ENCODE measurements at places on chromosomes 5 and 9. TPM values are rescaled to one million over a fixed set of nuclear protein-coding genes. Genes with fewer than 3 reads are reported as not detected.

DNA sequence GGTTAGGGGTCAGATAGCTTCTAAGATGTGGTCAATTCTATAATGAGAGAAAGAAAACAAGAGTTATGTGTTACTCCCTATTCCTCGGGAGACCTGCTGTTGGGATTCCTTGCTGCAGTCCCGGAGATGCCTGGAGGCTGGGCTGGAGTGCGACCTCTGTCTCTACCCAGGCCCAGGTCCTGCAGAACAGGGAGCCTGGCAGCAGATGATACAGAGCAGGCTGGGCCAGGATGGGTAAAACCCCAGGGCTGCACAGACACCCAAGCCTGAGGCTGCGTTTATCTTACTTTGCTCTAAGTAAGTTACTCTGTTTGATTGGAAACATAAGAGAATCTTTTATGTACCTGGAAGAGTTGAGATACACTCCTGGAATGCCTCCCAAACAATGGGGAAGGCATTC is 26.9 kb upstream of the FAM120AOS start:
- H3K27me3 ChIP-seq: no peaks in the 10 kb centered on the region
- H3K27ac ChIP-seq: no peak overlapping the region
- H3K4me1 ChIP-seq: no peaks in the 10 kb centered on the region
- H3K4me3 ChIP-seq: no peak overlapping the region
- DNase-seq: no peak
- peaks cover 35% of the 10 kb centered on the region for H3K36me3 ChIP-seq

DNA sequence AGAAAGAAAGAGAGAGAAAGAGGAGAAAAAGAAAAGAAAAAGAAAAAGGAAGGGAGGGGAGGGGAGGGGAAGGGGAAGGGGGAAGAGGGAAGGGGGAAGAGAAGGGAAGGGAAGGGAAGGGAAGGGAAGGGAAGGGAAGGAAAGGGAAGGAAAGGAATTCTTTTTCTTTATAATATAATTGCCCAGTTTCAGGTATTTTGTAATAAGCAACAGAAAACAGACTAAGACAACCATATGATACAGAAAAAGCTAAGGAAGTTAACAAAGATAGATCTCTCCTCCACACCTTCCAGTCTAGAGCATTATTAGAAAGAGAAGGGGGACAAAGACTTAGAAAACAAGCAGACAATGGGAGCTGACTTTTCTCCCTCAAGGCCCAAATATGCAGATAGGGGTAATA is 31.0 kb downstream of the MEIKIN start:
- H3K4me3 ChIP-seq: no peak overlapping the region
- no peak for DNase-seq
- H3K4me1 ChIP-seq: no peaks in the 10 kb centered on the region
- H3K36me3 ChIP-seq: no peaks in the 10 kb centered on the region
- H3K27ac ChIP-seq: no peak overlapping the region

DNA sequence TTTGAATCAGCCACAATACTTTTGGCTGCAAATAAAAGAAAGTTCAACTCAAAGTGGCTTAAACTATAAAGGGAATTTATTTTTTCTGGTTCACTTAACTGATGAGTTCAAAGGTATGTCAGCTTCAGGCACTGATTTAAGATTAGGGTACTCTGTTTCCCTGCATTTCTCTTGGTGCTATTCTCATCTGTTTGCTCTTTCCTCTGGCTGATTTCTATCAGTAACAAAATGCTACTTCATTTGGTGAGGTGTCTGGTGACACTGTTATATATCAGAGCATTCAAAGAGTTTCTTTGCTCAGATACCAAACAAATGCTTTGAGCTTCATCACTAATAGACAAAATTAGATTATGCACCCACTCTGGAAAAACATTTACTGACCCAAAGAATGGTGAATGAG is 65.9 kb upstream of the HTR4 start:
- no peak overlapping the region for H3K4me3 ChIP-seq
- no peaks in the 10 kb centered on the region for H3K36me3 ChIP-seq
- no peak overlapping the region for H3K27ac ChIP-seq
- DNase-seq: no peak

GRCh38 chr5:73624888-73625287 is 1.1 kb upstream of the ARHGEF28 start:
- no peak overlapping the region for H3K4me3 ChIP-seq

Gene GADD45G
- polyA plus RNA-seq: 4.3 TPM

Gene PCDHGA10
- polyA plus RNA-seq: 0.10 TPM

DNA sequence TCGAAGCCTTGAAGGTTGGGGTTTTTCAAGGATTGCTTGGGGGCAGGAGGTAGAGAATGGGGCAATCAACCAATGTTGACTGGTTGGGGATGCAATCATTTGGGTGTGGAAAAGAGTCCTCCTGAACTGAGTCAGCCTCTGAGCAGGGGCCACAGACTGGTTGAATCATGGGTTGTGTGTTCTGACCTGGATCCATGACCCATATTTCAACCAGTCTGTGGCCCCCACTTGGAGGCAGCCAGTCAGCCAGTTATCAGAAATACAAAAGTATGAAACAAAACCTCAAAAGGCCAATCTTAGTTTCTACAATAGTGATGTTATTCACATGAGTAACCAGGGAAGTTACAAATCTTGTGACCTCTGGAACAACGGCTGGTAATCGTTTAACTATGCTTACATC is 81.4 kb upstream of the RANBP6 start:
- no peak overlapping the region for H3K4me3 ChIP-seq
- peaks cover 6% of the 10 kb centered on the region for H3K27me3 ChIP-seq
- H3K27ac ChIP-seq: no peak overlapping the region
- DNase-seq: no peak
- no peaks in the 10 kb centered on the region for H3K36me3 ChIP-seq

- H3K4me1 ChIP-seq: no peaks in the 10 kb centered on the region
- no peak for DNase-seq
- no peaks in the 10 kb centered on the region for H3K36me3 ChIP-seq
These were observed 235.7 kb upstream of the PRR16 start for GRCh38 chr5:120228262-120229031.

Gene HTR1A
- polyA plus RNA-seq: not detected

DNA sequence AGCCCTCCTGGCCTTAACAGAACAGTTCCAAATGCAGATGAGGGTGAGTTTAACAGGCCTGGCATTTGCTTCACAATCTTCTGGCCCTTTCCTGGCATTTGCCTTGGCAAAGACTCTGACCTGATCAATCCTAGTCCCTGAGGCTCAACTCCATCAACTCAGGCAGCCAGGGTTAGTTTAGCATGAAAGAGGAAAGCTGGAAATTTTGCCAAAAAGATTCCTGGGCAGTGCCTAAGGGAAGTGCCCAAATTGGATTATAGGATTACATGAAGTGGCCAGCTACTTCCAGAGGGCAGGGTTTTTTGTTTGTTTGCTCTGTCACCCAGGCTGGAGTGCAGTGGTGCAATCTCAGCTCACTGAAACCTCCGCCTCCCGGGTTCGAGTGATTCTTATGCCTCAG is 36.8 kb downstream of the PCDHAC2 start:
- no peaks in the 10 kb centered on the region for H3K4me1 ChIP-seq
- H3K27me3 ChIP-seq: peaks cover 10% of the 10 kb centered on the region
- no peak overlapping the region for H3K4me3 ChIP-seq
- no peak for DNase-seq
- no peak overlapping the region for H3K27ac ChIP-seq
- H3K36me3 ChIP-seq: no peaks in the 10 kb centered on the region

Gene WNK2
- 0.49 TPM for polyA plus RNA-seq

DNA sequence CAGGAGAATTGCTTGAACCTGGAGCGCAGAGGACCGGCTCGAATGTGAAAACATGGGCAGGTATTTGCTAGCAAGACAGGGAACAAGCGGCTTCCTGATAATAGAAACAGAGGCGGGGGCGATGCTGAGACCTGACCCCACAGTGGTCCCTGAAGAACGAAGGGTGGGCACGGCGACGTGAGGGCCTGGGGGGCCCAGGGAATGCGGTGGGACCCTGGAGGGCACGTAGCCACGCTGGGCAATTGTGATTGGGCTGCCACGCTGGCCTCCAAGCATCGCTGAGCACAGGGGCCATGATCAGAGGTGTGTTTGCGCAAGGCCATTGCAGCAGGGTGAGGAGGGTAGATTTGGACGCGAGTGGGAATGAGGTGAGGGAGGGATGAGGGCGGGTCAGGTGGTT is 30.7 kb downstream of the MED10 start:
- no peaks in the 10 kb centered on the region for H3K36me3 ChIP-seq
- DNase-seq: no peak
- no peak overlapping the region for H3K27ac ChIP-seq
- no peaks in the 10 kb centered on the region for H3K27me3 ChIP-seq
- no peak overlapping the region for H3K4me3 ChIP-seq
- no peaks in the 10 kb centered on the region for H3K4me1 ChIP-seq

- no peak overlapping the region for H3K4me3 ChIP-seq
- peaks cover 35% of the 10 kb centered on the region for H3K36me3 ChIP-seq
- no peaks in the 10 kb centered on the region for H3K4me1 ChIP-seq
- DNase-seq: no peak
- no peaks in the 10 kb centered on the region for H3K27me3 ChIP-seq
These were observed 20.3 kb downstream of the PAIP2 start for GRCh38 chr5:139361835-139362429.

DNA sequence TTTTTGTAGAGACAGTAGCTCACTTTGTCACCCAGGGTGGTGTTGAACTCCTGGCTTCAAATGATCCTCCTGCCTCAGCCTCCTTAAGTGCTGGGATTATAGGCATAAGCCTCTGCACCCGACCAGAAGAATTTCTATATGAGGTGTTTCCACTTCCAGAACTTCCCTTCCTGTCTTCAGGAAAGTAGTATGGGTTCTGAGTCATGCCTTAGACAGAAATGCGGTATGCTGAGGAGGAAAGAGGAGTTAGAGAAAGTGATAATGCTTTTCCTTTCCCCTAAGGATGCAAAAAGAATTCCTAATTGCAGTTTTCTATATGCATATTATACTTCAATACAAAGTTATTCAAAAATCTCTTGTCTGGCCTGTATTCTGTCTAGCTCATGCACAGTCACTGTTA is 16.4 kb upstream of the ADAMTSL1 start:
- no peak overlapping the region for H3K27ac ChIP-seq
- DNase-seq: no peak
- H3K27me3 ChIP-seq: no peaks in the 10 kb centered on the region
- no peaks in the 10 kb centered on the region for H3K36me3 ChIP-seq

DNA sequence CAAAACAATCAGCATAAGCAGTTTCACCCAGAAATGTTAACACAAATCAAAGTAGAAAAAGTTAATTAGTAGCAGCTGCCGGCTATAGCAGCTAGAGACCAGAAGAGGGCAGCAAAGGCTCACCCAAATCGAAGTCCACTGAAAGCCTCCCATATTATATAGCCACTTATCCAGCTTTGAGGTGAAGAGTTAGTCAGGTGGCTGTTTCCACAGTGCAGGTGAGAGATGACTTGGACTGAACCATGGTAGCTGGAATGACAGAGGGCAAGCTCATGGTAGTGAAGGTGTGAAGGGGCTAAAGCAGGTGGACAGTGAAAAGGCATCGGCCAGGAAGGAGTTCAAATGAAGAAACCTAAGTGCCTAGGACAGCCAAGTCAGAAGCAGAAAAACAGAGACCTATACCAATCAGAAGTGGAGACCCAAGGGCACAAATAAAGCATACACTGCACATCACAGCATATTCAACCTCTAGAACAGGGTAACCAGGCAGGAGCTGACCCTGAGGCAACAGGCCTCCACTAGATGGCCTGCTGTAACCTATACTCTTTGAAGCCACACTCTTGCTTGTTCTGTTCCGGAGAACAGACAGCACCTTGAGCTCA is 7.2 kb upstream of the RNF38 start:
- peaks cover 1% of the 10 kb centered on the region for H3K36me3 ChIP-seq
- H3K4me3 ChIP-seq: no peak overlapping the region
- no peaks in the 10 kb centered on the region for H3K4me1 ChIP-seq
- DNase-seq: peak; percentile 83
- H3K27ac ChIP-seq: peak overlapping the region; percentile 35
- no peaks in the 10 kb centered on the region for H3K27me3 ChIP-seq

DNA sequence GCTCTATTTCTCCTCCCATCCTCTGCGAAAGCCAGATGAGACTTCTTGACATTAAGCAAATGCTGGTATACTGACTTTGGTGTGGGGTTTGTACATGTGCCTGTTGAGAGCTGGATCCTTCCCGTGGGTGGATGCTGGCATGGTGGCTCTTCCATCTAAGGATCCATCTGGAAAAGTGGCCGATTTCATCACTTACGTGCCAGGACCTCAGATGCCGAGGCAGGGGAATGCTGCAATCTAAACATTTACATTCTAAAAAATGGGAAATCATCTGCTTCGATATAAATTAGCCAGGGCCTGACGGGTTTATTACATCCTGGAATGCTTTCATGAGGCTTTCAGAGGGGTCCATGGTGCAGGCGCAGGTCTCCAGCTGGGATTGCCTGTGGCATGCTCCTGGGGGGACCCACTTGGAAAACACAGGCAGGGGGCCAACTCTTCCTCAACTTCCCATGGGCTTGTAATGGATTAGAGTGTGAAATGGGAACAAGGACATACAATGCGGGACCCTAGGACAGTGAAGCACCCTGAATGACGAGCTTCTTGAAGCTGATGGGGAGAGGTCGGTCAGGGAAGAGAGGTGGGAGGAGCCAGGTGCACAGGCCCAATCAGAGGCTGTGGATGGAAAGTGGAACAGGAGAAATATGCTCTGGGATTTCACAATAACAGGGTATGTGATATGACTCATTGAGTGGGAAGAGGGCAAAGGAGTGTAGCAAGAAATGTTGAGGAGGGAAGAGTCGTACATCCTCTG is 105.5 kb upstream of the PITX1 start:
- H3K4me3 ChIP-seq: no peak overlapping the region
- peaks cover 10% of the 10 kb centered on the region for H3K4me1 ChIP-seq
- DNase-seq: no peak
- no peaks in the 10 kb centered on the region for H3K27me3 ChIP-seq
- H3K27ac ChIP-seq: no peak overlapping the region

DNA sequence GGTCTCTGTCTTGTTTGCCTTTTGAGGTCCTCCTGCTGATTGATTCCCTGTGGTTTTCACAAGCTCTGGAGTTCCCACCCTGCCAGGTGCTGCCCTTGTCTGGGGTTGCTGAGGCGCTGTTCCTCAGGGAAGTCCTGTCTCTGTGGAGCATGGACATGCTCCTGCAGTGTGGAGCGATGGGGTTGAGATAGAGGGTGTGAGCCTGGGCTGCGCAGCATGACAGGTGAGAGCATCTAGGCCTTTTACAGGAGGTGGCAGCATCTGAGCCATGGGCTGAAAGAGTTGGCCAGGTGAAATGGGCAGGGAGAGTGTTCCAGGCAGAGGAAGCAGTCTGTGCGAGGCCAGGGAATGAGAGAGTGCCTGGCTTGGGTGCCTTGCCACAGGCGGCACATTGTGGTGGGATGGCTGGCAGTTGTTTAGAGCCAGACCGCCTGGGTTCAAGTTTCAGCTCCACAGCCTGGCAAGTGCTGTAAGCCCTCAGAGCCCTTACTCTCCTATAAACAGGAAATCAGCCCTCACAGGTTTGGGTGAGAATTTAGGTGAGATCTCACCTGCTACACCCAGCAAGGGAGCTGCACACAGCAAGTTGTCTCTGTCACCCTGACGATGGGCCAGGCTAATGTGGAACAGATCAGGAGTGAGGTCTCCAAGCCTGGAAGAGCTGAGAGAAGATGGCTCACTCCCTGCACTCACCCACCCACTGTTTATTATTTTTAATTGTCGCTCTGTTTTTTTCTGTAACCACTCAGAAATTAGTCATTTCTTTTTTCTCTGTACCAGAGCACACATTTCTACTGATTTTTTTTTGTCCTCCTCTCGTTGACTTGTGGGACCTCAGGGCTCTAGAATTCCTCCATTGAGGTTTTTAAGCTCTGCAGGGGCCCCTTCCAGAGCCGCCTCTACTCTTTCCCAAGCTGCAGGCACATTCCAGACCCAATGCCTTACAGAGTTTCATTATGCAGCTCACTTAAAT is 19.6 kb downstream of the TCOF1 start:
- no peak overlapping the region for H3K27ac ChIP-seq
- H3K4me3 ChIP-seq: no peak overlapping the region
- H3K36me3 ChIP-seq: peaks cover 1% of the 10 kb centered on the region
- peak; percentile 31 for DNase-seq

Data from B cell (primary cell).